ENCODE measurements at places on chromosomes 1 and 21.

GRCh38 chr21:22710721-22711120 lies 1712.5 kb downstream of the NCAM2 start:
- DNase-seq: no peak

- DNase-seq: no peak
These were observed 122.1 kb upstream of the ZNF648 start for GRCh38 chr1:182183606-182184005.

GRCh38 chr1:4431491-4431890 lies 222.9 kb upstream of the AJAP1 start:
- no peak for DNase-seq

GRCh38 chr21:15667010-15667409 lies 62.8 kb upstream of the USP25 start:
- DNase-seq: no peak

- DNase-seq: no peak
These were observed 10.7 kb upstream of the HUNK start for GRCh38 chr21:31862078-31862477.

- no peak for DNase-seq
These were observed 38.9 kb upstream of the HSD3B1 start for GRCh38 chr1:119467857-119468668.

DNA sequence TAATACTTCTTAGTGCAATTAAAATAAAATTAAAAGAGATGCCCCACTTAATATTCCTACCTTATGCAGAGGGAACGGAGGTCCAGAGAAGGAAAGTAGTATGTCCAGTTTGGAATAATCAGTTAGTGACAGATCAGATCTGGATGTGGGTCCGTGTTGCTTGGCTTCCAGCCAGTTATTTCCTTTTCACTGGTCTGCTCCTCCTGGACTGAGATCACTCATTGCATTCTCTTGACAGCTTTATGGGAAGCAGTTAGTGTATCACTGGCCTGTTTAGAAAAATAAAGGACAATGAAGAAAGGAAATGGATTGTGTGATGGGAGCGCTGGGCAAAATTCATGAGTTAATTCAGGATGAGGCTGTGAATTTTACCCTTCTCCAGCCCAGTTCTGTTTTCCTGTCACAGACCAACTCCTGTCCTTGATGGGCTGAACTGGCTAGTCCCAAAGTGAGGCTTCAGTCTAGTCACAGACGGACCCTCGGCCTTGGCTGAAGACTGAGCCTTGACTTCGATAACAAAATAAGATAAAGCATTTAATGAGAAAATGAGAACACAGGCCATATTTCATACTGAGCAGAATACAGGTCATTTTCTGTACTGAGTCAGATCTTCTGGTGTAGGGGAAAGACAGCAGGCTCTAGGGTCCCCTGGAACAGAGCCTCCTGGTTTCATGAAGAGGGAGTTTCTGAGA lies 85.2 kb upstream of the TRABD2B start:
- DNase-seq: no peak

DNA sequence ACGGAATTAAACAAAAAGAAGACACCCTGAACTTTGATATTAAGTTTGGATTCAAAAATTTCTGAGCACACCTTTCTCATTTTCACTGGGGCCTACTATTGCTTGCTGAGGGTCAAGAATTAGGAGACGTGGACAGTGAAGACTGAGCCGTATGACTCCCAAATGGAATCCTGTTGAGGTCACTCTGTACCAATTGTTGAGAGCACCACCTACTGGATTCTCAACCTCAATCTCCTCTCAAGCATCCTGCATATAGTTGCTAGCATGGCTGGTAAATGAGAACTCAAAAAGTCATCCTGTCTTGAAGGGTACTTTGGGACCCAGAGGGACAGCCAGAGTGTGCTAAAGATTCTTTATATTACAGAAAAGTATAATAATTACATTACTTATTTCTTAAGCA lies 20.2 kb upstream of the MTR start:
- no peak for DNase-seq

- no peak for DNase-seq
These were observed 62.9 kb downstream of the SEC16B start for GRCh38 chr1:177907000-177907399.

DNA sequence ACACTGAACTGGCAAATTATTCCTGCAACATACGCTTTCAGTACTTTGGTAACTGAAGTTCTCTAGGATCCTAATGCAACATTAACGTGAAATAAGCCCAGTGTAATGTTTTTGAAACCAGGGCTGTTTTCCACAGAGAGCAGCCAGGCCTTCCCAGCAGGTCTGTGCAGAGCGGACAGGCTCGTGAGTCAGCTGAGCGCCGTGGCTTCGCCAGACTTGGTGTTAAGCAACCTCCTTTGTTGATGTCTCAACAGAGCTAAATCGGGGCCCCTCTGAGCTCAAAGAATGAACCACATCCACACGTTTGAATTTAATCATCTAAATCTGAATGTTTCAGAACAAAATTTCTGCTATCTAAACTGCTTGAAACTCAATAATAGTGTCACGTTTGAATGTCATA lies 181.8 kb upstream of the FMN2 start:
- DNase-seq: no peak

DNA sequence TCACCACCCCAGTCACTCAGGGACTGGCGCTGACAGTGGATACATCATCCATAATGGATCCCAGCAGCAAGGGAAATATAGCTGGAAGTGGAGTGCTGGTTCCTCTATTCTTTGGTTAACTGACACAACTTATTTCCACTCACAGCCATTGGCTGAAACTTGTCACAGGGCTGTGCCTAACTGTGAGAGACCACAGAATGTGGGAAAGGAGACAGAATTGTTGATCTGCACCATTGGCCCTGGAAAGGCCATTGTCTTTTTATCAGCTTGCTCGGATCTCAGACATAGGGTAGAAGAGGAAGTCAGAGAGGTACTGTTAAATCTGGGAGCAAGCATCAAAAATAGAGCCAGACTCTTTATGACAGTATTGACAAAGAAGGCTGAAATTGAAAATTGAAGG lies 451.3 kb downstream of the AJAP1 start:
- DNase-seq: no peak

DNA sequence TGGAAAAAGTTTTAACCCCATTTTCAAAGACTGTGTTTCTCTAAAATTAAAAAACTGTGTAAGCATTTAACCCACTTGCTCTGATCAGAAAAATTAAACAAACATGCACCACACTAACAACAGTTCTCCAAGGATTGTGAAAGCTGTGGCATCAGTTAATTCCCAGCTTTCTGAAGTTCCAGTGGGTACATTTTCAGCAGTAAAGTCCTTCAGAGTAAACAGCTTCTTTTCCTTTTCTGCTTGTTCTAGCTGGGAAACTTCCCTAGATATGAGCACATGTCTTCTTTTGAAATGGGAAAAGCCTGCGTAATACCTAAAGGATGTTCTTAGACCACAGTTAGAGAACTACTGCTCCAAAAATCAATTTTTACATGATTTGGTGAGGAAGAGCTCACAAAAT lies 11.1 kb downstream of the PRRX1 start:
- no peak for DNase-seq

DNA sequence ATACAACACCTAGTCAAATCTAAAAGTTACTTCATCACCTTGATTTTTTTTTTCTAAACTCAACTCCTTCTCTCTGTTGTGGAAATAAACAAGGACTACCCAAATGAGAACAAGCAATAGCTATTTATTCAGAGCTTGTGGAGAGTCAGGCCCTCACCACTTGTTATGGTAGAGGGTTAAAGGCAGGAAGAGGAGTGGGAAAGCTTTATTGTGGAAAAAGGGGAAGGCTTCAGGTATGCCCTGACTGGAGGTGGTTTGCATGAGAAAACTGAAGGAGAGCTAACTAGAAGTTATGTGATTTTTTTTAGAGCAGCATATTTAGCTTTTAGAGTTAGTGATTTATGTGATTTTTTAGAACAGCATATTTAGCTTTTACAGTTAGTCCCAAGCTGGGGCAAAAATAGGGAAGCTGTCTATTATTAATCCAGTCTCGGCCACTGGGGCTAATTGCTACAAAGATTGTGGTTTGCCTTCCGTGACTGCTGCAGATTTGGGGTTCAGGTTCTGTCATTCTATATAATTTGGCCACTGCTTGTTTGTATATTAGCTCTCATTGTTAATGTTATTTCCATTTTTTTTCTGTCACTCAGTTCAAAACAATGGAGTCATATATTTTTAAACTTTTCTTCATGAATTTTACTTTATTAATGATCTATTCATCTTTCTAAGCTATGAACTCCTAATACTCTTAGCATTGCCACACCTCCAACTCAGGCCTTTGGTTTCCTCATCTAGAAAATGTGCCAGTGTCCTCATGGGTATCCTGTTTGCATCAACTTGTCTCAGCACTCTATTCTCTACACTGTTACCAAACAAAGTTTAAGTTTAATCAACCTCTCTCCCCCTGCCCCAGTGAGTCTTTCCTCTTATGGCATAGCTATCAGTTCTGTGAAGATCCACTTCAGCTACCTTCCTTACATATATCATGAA lies 713.0 kb downstream of the BRINP3 start:
- DNase-seq: no peak

- no peak for DNase-seq
These were observed 100.3 kb upstream of the CHODL start for GRCh38 chr21:18144339-18144738.

DNA sequence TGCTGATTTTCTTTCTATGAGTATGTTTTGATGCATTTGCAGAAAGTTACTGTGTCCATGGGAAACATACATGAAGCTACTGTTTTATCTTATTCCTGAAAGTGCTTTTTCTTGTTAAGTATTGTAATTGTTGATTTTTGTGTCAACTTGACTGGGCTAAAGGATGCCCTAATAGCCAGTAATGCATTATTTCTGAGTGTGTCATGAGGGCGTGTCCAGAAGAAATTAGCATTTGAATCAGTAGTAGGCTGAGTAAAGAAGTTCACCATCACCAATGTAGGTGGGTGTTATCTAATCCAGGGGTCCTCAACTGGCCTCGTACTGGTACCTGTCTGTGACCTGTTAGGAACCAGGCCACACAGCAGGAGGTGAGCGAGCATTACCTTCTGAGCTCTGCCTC lies 760.2 kb downstream of the PLA2G4A start:
- DNase-seq: no peak

DNA sequence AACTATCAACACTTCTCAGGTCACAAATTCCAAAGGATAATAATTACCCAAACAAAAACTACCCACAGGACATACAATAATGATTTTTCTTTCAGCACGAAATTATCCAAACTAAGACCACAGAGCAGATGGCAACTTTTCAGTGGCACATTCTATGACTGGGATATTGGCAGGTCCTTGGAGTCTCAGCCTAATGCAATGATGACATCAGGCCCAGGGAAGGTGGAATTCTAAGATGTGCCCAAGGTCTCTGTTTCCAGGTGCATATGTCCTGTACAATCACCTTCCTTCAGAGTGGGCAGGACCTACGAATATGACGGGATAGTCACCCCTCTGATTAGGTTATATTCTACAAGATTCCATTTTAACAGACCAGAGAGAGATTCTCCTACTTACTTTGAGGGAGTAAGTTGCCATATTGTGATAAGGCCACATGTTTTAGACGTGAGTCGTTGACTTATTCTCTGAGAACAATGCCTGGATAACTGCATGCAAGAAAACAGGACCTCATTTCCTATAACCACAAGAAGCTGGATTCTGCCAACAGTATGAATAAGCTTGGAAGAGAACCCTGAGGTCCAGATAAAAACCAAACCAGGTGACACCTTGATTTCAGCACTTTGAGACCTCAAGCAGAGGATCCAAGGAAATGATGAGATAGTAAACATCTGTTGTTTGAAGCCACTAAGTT lies 69.9 kb downstream of the ZC3H11B start:
- no peak for DNase-seq

GRCh38 chr1:215635827-215636226 lies 68.7 kb downstream of the KCTD3 start:
- no peak for DNase-seq

DNA sequence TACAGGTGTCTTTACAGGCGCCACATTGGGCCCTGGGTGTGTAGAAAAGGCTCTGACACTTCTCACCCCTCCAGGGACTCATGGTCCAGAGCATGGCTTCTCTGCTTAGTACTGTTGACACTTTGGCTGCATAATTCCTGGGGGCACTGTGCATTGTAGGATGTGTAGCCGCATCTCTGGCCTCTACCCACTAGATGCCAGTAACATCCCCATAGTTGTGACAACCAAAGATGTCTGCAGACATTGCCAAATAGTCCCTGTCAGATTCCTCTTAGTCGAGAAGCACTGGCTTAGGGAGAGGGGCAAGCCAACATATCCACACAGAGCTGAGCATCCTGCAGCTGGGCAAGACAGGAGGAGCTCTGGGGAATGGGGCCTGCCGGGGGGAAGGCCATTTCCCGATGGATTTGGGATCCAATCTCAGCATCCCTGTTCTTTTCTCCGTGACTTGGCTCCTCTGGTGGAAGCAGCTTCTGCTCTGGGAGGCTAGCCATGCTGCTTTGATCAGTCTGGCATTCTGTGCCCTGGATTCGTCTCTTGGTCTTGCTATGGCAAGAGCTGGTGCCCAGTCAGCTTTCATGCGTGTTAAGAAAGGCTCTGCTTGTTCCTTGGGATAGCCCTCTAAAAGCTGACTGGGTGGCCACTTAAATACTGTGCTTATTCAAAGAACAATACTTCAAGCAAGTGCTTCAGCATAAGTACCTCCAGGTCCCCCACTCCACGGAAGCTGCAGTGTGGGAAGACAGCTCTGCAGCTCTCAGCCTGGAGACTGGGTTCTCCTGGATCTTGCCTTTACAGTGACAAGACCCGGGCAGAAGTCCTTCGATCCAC lies 38.3 kb upstream of the SCMH1 start:
- no peak for DNase-seq

DNA sequence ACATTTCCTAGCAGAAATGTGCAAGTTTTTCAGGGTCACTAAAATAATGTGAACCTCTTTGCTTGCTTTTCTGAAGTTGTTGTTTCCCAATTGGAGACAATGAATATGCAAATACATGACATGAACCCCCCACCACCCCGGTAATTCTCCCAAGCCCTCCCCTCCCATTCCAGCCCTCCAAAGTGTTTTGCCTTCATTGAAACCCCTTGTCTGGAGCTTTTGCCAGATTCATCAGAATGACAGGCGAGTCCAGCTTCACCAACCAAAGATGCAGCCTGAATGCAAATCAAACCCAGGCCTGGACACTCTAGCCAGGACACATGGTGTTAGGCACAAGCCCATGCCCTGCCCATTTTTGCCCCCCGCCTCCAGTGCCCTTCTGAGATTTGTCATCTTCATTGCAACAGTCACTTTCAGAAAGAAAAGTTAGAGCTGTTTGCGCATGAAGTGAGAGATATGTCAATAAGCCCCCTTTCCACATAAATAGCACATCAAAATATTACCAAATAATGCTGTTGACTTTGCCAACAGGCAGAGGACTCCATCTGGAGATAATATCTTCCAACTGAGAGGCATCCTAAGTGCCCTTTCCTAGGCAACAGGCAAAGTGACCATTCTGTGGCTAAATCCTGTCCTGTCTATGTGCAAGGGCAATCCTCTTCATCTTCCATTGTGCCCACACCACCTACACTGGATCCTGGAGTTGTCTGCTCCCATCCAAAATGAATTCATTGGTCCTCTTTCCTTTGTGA lies 145.6 kb upstream of the NFIA start:
- DNase-seq: no peak
